Panc1 (cell line): ENCODE measurements at places on chromosomes 1 and 21. TPM values are rescaled to one million over a fixed set of nuclear protein-coding genes. Genes with fewer than 3 reads are reported as not detected.

DNA sequence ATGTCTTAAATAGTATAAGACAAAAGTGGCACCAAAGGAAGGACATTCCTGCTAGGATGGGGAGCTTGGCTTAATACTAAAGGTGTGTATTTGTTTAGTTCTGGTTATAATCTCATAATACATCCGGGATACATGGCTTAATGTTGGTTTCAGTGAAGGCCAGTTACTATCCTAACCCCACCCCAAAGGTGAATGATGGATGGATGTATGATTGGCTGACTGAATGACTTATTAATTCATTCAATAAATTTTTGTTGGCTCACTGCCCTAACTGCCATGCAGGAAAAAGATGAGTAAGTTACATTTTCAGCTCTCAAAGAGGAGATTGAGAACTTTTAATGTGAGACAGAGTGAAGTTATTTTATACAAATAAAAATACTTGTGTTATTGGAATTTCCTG, 52.2 kb downstream of the PHACTR4 start:
- no peaks in the 10 kb centered on the region for H3K27me3 ChIP-seq
- H3K27ac ChIP-seq, result no peak overlapping the region
- no peaks in the 10 kb centered on the region for H3K36me3 ChIP-seq

- peak; percentile 22 for DNase-seq
- H3K4me1 ChIP-seq, result peaks cover 22% of the 10 kb centered on the region
- H3K36me3 ChIP-seq, result no peaks in the 10 kb centered on the region; the same call in 1 of the 2 replicates
- H3K27me3 ChIP-seq, result peaks cover 8% of the 10 kb centered on the region; the same call in 1 of the 2 replicates
These were observed 10.4 kb downstream of the C1orf226 start for GRCh38 chr1:162391790-162392563.

- DNase-seq, result no peak
- no peaks in the 10 kb centered on the region for H3K4me1 ChIP-seq
- no peak overlapping the region for H3K27ac ChIP-seq
- H3K27me3 ChIP-seq, result no peaks in the 10 kb centered on the region
- no peaks in the 10 kb centered on the region for H3K36me3 ChIP-seq
These were observed 37.3 kb upstream of the ARHGEF16 start for GRCh38 chr1:3417082-3417739.

IFNGR2 gene
- total RNA-seq, result 47.9 TPM

DNA sequence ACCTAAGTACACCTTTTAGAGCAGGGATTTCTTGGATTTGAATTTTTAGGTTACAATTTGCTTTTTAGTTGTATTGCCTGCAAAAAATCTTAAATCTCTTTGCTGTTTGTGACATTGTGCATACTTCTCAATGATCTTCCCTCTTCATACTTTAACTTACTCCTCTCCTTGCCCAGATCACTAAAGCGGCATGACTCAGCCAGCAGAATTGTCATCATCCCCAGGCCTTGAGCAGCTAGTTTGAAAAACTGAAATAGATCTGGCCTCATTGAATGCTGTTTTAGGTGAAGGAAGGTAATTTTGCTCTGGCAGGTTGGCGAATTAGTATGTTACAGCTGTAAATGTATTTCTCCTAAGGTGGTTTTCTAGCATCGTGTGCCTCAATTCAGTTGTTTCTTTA, 145.9 kb downstream of the RYR2 start:
- no peaks in the 10 kb centered on the region for H3K4me1 ChIP-seq
- no peaks in the 10 kb centered on the region for H3K27me3 ChIP-seq
- no peak for DNase-seq
- H3K4me3 ChIP-seq, result no peak overlapping the region

- H3K27me3 ChIP-seq, result no peaks in the 10 kb centered on the region
- H3K4me1 ChIP-seq, result peaks cover 21% of the 10 kb centered on the region
- H3K36me3 ChIP-seq, result peaks cover 2% of the 10 kb centered on the region; the same call in 1 of the 2 replicates
These were observed 2.6 kb upstream of the CSTB start for GRCh38 chr21:43778469-43779335.

FCRL5 gene
- total RNA-seq, result not detected

- no peak overlapping the region for H3K27ac ChIP-seq
- no peak for DNase-seq
- no peak overlapping the region for H3K4me3 ChIP-seq
- no peaks in the 10 kb centered on the region for H3K4me1 ChIP-seq
- H3K27me3 ChIP-seq, result peaks cover 8% of the 10 kb centered on the region; the same call in 1 of the 2 replicates
These were observed 838 bp upstream of the GRIK3 start for GRCh38 chr1:37035014-37035691.

DNA sequence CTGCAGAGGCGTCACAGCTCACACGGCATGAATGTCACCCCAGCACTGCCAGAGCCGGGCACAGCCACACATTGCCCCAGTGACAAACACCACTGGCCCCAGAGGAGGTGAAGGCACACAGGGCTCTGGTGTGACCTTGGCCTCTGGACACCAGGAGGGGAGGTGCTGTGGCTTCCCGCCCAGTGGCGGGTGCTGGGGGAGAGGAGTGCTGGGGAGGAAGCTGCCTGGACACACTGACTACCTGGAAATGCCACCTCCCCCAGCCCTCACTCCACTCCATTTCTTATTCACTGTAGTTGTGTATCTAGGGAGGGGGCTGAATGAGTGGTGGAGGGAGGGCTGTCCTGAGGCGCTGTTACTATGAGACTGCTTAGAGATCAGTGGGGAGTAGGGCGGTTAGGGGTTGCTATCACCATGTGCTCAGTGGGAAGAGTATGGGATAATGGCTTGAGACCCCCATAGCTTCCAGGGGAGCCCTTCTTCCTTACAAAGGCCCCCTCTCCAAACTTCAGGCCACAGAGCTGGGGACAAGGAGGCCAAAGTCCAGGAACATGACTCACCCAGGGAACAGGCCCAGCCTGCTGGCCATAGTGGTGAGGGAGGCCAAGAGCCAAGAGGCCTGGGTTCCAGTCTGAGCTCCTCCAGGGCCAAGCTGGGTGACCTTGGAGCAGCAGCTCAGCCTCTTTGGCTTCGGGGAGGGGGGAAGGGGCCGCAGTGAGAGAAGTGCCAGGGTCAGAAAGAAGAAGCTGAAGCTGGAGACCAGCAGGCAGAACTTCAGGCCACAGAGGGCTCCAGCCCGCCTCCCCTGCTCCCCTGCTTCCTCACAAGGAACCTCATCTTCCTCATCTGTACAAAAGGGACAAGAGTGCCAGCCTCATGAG, 40.1 kb downstream of the AHDC1 start:
- H3K27me3 ChIP-seq, result no peaks in the 10 kb centered on the region
- peak overlapping the region; percentile 67 for H3K27ac ChIP-seq
- H3K4me1 ChIP-seq, result peaks cover 78% of the 10 kb centered on the region
- H3K36me3 ChIP-seq, result no peaks in the 10 kb centered on the region
- no peak overlapping the region for H3K4me3 ChIP-seq
- DNase-seq, result no peak

GRCh38 chr1:16165073-16165364, 9.2 kb upstream of the EPHA2 start:
- H3K4me3 ChIP-seq, result no peak overlapping the region
- no peaks in the 10 kb centered on the region for H3K36me3 ChIP-seq
- H3K4me1 ChIP-seq, result peaks cover 65% of the 10 kb centered on the region
- H3K27me3 ChIP-seq, result no peaks in the 10 kb centered on the region

DNA sequence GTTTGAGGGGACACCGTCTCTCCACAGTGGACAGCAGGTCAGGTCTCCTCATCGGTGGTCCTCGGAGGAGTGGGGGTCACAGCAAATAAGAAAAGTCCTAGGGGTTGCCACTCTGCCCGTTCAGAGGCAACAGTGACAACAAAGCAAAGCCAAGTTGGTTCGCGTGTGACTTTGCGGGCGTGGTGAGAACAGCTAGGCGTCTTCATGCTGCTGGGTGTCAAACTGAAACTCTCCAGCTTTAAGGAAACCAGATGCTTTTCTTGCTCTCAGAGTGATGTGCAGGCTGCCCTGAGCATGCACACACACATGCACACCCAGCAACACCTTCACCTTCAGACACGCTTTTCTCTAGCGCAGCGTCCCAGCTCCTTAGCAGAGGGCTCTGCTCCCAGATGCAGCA, 70.1 kb upstream of the ARHGEF16 start:
- H3K27me3 ChIP-seq, result no peaks in the 10 kb centered on the region
- no peaks in the 10 kb centered on the region; the same call in 1 of the 2 replicates for H3K4me1 ChIP-seq
- DNase-seq, result no peak
- no peaks in the 10 kb centered on the region for H3K36me3 ChIP-seq
- no peak overlapping the region for H3K27ac ChIP-seq
- no peak overlapping the region for H3K4me3 ChIP-seq

GRCh38 chr21:42287193-42288083, 27.8 kb downstream of the TFF3 start:
- H3K4me3 ChIP-seq, result no peak overlapping the region
- no peaks in the 10 kb centered on the region for H3K27me3 ChIP-seq
- no peak for DNase-seq

- DNase-seq, result peak; percentile 5
- H3K4me3 ChIP-seq, result no peak overlapping the region
- no peak overlapping the region for H3K27ac ChIP-seq
These were observed 381.1 kb upstream of the PKN2 start for GRCh38 chr1:88302843-88303486.

- peaks cover 14% of the 10 kb centered on the region for H3K4me1 ChIP-seq
- no peaks in the 10 kb centered on the region for H3K27me3 ChIP-seq
- H3K4me3 ChIP-seq, result no peak overlapping the region
- no peaks in the 10 kb centered on the region for H3K36me3 ChIP-seq
These were observed 43.7 kb downstream of the CHAF1B start for GRCh38 chr21:36428761-36429432.

GRCh38 chr1:46334030-46334384, 6.6 kb upstream of the NSUN4 start:
- no peaks in the 10 kb centered on the region for H3K27me3 ChIP-seq
- H3K27ac ChIP-seq, result no peak overlapping the region
- no peak for DNase-seq
- no peak overlapping the region for H3K4me3 ChIP-seq
- H3K36me3 ChIP-seq, result no peaks in the 10 kb centered on the region

DNA sequence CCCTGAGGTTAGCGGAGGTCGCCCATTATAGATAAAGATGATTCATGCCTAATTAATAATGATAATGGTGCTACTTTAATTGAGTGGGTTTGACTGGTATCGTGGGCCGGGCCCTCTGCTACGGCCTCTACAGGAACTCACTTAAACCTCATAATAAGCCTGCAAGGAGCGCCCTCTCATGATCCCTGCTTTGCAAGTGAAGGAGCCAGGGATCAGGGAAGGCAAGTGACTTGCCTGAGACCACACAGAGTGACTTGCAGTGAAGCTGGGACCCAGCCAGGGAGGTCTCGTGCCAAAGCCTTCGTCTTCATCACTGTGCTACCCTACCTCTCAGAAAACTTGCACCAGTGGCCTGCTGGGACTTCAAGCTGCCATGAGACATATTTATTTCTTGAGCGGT, 166.3 kb upstream of the KLHDC7A start:
- H3K4me1 ChIP-seq, result no peaks in the 10 kb centered on the region
- H3K4me3 ChIP-seq, result no peak overlapping the region
- DNase-seq, result no peak

GRCh38 chr1:30770150-30770549, 12.6 kb upstream of the LAPTM5 start:
- H3K4me3 ChIP-seq, result no peak overlapping the region
- no peak overlapping the region for H3K27ac ChIP-seq
- H3K36me3 ChIP-seq, result no peaks in the 10 kb centered on the region
- no peaks in the 10 kb centered on the region for H3K4me1 ChIP-seq
- DNase-seq, result no peak

DNA sequence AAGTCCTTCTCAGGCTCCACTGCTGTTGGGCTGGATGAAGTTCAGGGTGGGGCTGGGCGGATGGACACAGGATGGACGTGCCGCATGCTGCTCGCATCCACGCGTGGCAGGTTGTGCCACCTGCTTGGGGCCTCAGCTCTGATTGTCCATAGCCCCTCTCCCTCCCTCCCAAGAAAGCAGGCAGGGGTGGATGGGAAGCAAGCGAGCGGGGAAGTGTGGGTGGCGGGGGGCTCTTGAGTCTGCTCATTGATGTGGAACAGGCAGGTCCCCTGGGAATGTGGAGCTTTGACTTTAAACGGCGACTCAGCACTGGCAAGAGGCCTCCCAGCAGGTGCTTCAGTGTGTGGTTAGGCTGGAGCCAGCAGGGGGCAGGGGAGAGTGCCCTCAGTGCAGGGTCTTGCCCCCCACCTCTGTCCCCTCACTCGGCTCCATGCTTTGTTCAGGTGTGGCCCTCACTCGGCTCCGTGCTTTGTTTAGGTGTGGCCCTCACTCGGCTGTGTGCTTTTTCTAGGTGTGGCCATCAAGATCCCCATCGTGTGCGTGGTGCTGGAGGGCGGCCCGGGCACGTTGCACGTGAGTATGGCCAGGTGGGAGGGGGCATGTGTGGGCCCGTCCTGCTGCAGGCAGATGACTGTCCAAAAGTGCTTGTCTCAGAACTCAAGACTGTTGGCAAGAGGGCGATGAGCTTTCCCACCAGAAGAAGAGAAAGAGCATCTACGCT, 23.9 kb downstream of the TRPM2 start:
- no peaks in the 10 kb centered on the region for H3K36me3 ChIP-seq
- no peak for DNase-seq
- H3K27me3 ChIP-seq, result no peaks in the 10 kb centered on the region
- no peak overlapping the region for H3K27ac ChIP-seq

- H3K27ac ChIP-seq, result no peak overlapping the region
- no peaks in the 10 kb centered on the region for H3K4me1 ChIP-seq
- no peaks in the 10 kb centered on the region for H3K27me3 ChIP-seq
These were observed 107.2 kb downstream of the PLPPR5 start for GRCh38 chr1:98897479-98897878.

- H3K4me3 ChIP-seq, result no peak overlapping the region
- DNase-seq, result no peak
- no peak overlapping the region for H3K27ac ChIP-seq
- no peaks in the 10 kb centered on the region for H3K36me3 ChIP-seq
- no peaks in the 10 kb centered on the region for H3K27me3 ChIP-seq
These were observed 1233.3 kb upstream of the B3GALT2 start for GRCh38 chr1:194419721-194420120.

- no peaks in the 10 kb centered on the region for H3K36me3 ChIP-seq
- no peaks in the 10 kb centered on the region for H3K27me3 ChIP-seq
- no peak overlapping the region for H3K27ac ChIP-seq
- 0 out of 2 replicates have a peak, but pooled peaks cover 6% of the 10 kb centered on the region for H3K4me1 ChIP-seq
These were observed 7.4 kb downstream of the LDLRAP1 start for GRCh38 chr1:25550683-25551310.

- no peaks in the 10 kb centered on the region for H3K36me3 ChIP-seq
These were observed 420.9 kb upstream of the CAMK1G start for GRCh38 chr1:209162651-209163050.

CD1B gene
- total RNA-seq, result not detected

MROH7 gene
- total RNA-seq, result not detected

C8B gene
- total RNA-seq, result not detected

BSND gene
- not detected for total RNA-seq

DNA sequence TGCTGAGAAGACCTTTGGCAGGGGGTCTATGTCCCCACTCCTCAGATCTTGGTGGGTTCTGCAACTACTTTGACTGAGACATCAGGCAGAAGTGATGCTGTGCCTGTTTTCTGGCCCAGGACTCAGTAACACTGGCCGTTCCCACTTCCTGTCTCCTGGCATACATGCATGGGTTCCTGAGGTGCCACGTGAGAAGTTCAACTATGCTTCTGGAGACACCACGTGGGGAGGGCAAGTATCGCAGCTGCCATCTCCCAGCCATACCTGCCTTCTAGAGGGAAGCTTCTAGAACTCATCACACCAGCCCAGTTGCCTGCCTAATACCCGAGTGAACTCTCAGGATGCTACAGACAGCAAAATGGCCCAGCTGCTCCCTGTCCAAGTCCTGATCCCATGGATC, 65.8 kb downstream of the TRABD2B start:
- no peak overlapping the region for H3K4me3 ChIP-seq
- H3K36me3 ChIP-seq, result no peaks in the 10 kb centered on the region
- H3K27me3 ChIP-seq, result no peaks in the 10 kb centered on the region; the same call in 1 of the 2 replicates
- H3K27ac ChIP-seq, result no peak overlapping the region

NTMT2 gene
- not detected for total RNA-seq
